ENCODE measurements at places on chromosomes 2 and 18.

GRCh38 chr2:29910465-29910864 is 10.9 kb downstream of the ALK start:
- no peak for DNase-seq

DNA sequence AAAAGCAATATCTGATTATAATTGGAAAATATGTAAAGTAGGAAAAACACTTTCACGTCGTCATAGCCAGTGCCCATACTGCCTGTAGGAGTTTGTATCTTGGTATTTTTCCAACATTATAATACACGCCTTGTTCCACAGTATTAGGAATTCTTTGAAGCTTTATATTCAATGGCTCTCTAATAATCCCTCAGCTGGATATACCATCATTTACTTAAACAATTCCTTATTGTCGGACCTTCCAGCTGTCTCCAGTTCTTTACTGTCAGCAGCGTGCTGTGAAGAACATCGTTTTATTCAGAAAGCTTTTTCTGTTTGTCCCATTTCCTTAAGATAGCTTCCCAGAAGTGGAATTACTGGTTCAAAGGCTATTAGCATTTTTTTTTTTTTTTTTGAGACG is 31.7 kb downstream of the ATP6V1C2 start:
- DNase-seq: no peak

DNA sequence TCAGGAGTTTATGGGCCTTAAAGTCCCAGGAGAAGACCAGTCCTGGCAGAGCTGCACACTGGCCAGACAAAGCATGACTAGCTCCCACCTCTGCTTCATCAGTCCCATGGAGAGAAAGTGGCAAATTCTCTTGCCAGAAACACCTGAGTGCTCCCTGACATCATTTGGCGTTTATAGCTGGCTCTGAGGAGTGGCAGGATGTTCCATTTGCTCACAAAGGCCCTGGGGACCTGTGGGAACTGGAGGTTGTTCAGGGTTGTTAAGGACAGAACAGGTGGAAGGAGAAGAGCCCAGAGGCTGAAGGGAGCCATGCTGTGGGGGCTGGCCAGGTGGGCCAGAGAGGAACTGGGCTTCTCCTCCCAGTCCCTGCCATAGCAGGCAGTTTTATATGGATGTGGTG is 56.1 kb downstream of the RPL37A start:
- no peak for DNase-seq

- DNase-seq: no peak
Observed at GRCh38 chr18:10405014-10405493, 49.4 kb upstream of the APCDD1 start.

GRCh38 chr2:144582651-144583380 is 62.9 kb upstream of the ZEB2 start:
- no peak for DNase-seq

DNA sequence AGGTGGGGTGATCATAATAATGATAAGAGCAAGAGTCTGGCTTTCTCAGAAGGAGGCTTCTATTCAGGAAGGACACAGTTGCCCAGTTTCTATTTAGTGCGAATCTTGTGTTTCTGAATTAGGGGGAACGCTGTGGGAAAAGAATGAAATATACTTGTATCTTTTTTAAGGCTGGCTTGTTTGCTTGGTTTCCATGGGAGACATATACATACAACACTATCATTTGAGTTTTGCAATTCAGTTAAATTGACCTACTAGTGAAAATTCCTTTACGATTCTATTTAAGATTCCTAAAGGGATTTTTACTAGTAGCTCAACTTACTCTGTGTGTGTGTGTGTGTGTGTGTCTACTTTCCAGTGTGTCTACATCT is 24.7 kb upstream of the ANKRD62 start:
- DNase-seq: no peak

GRCh38 chr2:75506101-75506697 is 54.5 kb downstream of the EVA1A start:
- DNase-seq: no peak

DNA sequence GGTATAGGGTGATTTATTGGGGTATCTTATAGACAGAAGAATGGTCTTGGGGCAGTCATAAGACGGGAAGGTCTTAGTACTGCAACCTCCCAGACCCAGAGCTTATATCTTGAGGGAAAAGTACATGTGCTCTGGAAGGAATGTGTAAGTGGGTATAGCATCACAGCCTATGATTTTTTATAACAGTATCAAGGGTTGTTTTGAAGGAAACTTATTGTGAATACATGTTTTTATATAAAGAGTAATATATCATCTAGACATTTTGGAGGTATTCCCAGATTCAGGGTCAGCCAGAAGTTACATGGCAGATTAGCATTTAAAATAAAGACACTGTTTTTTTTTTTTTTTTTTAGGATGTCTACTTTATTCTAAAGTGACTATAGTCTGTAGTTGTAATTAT is 47.6 kb upstream of the STON1 start:
- no peak for DNase-seq

DNA sequence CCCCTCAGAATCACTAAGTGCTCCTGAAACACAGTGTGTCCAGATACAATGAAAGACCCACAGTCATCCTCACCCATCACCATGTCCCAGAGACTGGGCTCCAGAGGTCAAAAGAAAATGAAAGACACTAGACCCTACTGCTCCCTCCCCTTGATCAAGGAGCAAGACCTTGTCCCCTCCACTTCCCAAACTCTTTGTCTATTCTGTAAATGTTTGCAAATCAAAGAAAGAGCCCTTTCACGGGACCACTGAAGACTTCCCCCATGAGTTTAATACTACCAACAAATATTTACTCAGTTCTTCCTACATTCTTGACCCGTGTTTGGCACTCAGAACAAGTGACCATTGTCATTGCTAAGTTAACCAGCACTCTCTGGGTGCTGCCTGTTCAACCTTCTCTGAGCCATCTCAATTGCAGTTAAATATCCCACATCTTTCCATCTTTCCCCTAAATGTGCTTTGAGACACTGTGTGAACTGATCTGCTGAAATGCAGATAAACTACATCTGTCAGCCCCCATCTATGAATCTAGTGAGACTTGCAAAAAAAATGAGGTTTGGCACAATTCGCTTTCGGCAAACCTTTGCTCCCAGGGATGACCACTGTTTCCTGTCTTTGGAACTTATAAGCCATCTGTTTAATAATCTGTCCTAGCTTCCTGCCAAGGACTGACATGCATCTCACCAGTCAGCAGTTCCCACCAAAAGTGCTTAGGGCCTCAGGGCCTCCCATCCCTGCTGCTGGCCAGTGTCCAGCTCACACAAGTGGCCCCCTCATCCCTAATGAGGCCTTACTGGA is 170.3 kb downstream of the GFPT1 start:
- DNase-seq: no peak

- DNase-seq: no peak
Observed at GRCh38 chr2:199223791-199224190, 233.9 kb downstream of the SATB2 start.

GRCh38 chr2:26692279-26692896 is at the start of gene KCNK3:
TSS of gene KCNK3 (plus strand) at chr2:26692722. CDS start at chr2:26692876, 154 bp downstream.
- peak; percentile 42 for DNase-seq

GRCh38 chr2:176039375-176039774 is 37.3 kb upstream of the LNPK start:
- DNase-seq: no peak

- DNase-seq: no peak
Observed at GRCh38 chr2:115650827-115651226, 1208.4 kb downstream of the DPP10 start.

DNA sequence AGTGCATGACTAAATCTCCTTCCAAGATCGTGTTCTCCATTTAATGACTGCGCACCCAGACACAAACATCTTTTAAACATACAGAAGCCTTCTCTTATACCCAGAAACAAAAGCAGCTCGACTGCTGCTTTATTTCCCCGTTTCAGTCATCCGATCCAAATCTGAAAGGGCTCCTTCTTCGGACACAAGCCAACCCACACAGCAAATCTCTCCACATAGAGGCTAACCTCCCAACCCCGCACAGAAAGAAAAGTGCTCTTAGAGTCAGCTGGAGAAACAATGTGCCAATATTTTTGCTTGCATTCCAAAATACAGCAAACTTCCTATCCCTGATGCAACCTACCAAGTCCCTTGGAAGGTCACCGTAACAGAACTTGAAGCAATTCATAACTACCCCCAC is 29.1 kb downstream of the GAREM1 start:
- no peak for DNase-seq

DNA sequence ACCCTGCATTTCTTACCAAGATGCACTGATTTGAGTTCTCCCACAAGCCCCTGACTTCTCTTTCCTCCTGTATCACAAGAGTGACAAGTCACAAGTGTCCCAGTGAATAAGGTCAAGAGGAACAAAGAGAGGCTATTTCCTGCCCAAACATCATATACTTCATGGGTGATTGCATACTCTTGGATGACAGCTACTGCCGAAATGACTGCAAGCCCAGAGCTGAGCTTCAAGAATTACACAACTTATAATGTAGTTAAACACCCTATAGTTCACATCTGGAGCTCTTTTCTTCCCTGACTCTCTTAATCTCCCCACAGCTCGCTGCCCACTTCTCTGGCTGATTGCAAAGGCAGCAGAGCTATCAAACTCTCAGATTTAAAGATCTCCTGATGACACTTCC is 289.7 kb upstream of the PARD3B start:
- DNase-seq: no peak

DNA sequence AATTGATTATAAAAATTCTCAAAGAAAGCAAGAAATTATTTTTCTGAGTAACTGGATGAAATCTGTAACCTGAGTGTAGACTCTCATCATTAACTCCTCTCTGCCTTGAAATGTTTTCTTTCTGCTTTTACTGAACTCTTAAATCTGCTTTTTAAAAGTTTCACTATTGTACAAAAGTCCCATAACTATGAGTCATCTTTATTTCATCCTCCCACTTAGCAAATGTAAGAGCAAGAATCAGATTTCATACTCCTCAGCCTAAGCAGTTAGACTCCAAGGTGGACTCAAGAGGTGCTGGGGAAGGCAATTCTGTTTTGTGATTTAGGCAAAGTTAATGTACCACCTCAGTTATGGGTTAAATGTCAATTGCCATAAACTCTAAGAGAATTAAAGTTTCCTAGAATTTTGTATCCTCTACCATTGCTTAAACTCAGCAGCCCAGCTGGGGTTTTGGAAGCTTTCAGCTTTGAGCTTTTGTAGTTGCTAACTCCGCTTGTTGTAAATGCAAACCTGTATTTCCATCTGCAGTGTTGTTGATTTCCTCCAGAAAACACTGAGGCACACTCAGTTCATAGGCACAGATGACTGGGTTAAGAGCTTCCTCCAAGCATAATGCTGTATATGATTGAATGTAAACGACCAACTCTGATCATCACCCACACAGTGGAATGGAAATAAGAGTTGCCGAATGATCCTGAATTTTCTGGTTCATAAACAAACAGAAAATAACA is 268.8 kb downstream of the ARHGAP15 start:
- no peak for DNase-seq

- DNase-seq: no peak
Observed at GRCh38 chr2:28496781-28497180, 921 bp downstream of the PLB1 start.

- DNase-seq: no peak
Observed at GRCh38 chr2:105712981-105713596, 31.6 kb upstream of the NCK2 start.

GRCh38 chr2:95350368-95350767 is 52.1 kb upstream of the FAHD2A start:
- no peak for DNase-seq

DNA sequence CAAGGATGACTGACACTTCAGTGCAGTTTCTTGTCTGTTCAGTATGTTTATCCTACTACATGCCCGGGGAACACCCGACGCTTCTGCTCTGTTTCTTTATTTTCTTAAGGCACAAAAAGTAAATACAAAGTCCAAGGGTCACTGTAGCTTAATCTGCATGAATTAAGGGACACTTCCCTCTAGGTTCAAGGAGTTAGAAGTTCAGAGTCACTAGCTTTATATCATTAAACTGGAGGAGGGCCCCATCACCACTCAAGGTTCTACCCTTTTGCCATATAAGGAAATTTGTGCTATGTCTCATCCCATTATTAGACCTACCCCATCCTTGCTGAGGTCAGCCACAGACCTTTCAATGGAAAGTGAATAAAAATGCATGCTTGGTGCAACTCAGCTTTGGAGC is 27.6 kb upstream of the RMDN2 start:
- DNase-seq: no peak

DNA sequence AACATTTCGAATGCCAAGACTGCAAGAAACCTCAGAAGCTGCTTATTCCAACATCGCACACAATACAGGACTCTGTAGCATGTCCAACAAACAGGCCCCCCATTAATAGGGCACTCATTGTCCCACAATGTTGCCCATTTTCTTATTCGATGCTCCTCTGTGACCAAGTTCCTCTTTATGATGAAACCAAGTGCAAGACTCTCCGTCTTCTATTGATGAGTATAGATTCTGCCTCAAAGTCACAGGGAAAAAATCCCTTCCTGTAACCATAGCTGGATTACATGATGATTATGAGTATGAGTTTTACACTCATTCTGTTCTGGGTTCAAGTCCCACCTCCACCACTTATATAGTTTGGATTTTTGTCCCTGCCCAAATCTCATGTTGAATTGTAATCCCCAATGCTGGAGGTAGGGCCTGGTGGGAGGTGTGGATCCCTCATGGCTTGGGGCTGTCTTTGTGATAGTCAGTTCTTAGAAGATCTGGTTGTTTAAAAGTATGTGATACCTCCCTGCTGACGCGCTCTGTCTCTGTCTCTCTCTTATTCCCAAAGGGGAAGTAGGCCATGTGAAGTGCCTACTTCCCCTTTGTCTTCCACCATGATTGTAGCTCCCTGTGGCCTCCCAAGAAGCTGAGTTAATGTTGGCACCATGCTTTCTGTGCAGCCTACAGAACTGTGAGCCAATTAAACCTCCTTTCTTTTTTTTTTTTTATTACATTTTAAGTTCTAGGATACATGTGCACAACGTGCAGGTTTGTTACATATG is 148.7 kb downstream of the OSR1 start:
- no peak for DNase-seq

DNA sequence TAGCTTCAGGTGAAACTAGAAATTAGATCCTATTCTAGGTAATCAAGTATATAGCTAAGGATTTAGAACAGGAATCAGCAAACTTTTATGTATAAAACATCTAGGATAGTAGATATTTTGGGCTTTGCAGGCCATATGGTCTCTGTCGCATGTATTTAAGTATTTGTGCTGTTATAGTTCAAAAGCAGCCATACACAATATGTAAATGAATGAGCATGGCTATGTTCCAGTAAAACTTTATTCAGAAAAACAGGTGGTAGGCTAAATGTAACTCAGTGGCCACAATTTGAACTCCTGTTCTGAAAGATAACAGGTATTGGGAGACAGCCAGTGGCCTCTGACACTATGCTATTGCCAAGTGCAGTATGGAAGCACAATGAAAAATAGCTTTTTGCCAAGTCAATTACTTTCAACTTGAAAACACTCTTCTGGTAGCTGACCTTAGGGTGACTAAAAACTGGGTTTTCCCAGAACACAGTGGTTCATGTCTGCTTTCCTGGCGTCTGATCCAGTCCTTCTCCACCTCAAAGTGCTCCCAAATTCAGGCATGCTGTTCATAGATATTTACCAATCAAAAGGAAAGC is 304.7 kb upstream of the SYT4 start:
- DNase-seq: no peak
